ENCODE measurements at places on chromosomes 6 and 20. TPM values are rescaled to one million over a fixed set of nuclear protein-coding genes. Genes with fewer than 3 reads are reported as not detected.

MACROD2 gene
- polyA plus RNA-seq = 0.32 TPM

SLC35F1 gene
- not detected for polyA plus RNA-seq

PNPLA1 gene
- not detected for polyA plus RNA-seq

CLDN20 gene
- polyA plus RNA-seq = not detected

HLA-DOB gene
- 13.3 TPM for polyA plus RNA-seq

ZFP57 gene
- 1.1 TPM for polyA plus RNA-seq

KCNB1 gene
- 0.01 TPM for polyA plus RNA-seq

DBNDD2 gene
- 44.5 TPM for polyA plus RNA-seq

WFDC2 gene
- polyA plus RNA-seq = 13.6 TPM

ROMO1 gene
- 386 TPM for polyA plus RNA-seq

NFATC2 gene
- 0.01 TPM for polyA plus RNA-seq

Data from mammary epithelial cell (primary cell).